ENCODE measurements at places on chromosomes 1 and 21. TPM values are rescaled to one million over a fixed set of nuclear protein-coding genes. Genes with fewer than 3 reads are reported as not detected.

NR5A2 gene
- 1.9 TPM for total RNA-seq

ZNF593OS gene
- not detected for total RNA-seq

ETV3L gene
- total RNA-seq: not detected

HSD3B1 gene
- not detected for total RNA-seq

GJB3 gene
- total RNA-seq: not detected

WDR4 gene
- total RNA-seq: 13.3 TPM

MMP23B gene
- not detected for total RNA-seq

NAXE gene
- 43.9 TPM for total RNA-seq

NTMT2 gene
- total RNA-seq: not detected

EFNA3 gene
- total RNA-seq: 1.6 TPM

ZNF683 gene
- not detected for total RNA-seq

PADI1 gene
- total RNA-seq: not detected

RIPK4 gene
- 0.04 TPM for total RNA-seq

TCHHL1 gene
- not detected for total RNA-seq

KCNK1 gene
- total RNA-seq: not detected

NUP210L gene
- 0.24 TPM for total RNA-seq

LCE6A gene
- not detected for total RNA-seq

OR2T33 gene
- total RNA-seq: not detected

FALEC gene
- total RNA-seq: not detected

CFAP141 gene
- total RNA-seq: not detected

FCRL2 gene
- total RNA-seq: not detected

HEYL gene
- total RNA-seq: 1.8 TPM

MYBPHL gene
- total RNA-seq: not detected

SPATA21 gene
- not detected for total RNA-seq

UBE4B gene
- total RNA-seq: 143 TPM

BSND gene
- total RNA-seq: not detected

All from gastrocnemius medialis (tissue), 4 donors.